ENCODE measurements at places on chromosomes 12 and 14. TPM values are rescaled to one million over a fixed set of nuclear protein-coding genes. Genes with fewer than 3 reads are reported as not detected.

GRCh38 chr12:79560225-79560889 lies 130.4 kb downstream of the PAWR start:
- H3K36me3 ChIP-seq, result peaks cover 28% of the 10 kb centered on the region
- DNase-seq, result no peak
- no peak overlapping the region for H3K27ac ChIP-seq
- peaks cover 45% of the 10 kb centered on the region for H3K4me1 ChIP-seq

- DNase-seq, result no peak
- peaks cover 3% of the 10 kb centered on the region for H3K27me3 ChIP-seq
- H3K4me3 ChIP-seq, result no peak overlapping the region
- H3K27ac ChIP-seq, result no peak overlapping the region
These were observed 178.0 kb downstream of the GRIP1 start for GRCh38 chr12:66500841-66501240.

DNA sequence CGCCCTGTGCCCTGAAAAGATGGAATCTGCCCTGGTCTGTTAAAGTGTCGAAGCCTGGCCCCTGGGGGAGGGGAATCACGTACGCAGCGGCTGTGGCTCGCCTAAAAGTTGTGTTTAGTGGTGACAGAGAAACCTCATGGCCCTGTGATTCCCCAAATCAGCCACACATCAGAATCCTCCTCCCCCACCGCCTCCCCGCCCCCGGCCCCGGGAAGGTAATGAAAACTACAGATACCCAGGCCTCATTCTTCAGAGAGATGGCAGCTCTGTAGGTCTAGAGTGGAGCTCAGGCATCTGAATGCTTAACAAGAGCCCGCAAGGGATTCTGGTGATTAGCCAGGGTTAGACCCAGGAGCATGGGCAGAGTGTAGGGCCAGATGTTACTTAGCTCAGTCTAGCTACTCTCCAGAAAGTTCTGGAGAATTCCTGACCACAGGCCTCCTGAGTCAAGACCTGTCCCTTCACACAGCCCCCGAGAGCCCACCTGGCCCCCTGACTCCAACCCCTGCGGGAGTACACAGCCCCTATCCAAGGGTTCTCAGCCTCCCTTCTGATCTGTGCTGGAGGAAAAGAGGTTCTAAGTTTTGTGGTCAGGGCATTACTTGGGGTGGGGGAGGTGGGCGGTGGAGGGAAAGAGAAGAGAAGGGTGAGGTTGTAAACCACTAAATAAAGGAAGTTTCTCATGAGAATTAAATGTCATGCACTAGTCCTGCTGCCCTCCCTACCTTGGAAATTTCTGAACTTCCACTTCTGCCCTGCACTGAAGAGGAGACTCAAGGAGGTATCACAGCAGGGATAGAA lies 114.8 kb downstream of the PLXNC1 start:
- H3K36me3 ChIP-seq, result no peaks in the 10 kb centered on the region
- peaks cover 1% of the 10 kb centered on the region for H3K27me3 ChIP-seq
- peak overlapping the region; percentile 93 for H3K4me3 ChIP-seq

- no peak within 1 kb of the TSS for H3K27ac ChIP-seq
- no peak for DNase-seq
- H3K4me1 ChIP-seq, result peaks cover 41% of the 10 kb centered on the region
These were observed at the start of gene CCND2 for GRCh38 chr12:4273652-4274395. CCND2 (plus strand) TSS chr12:4273762; CDS start chr12:4274041, 279 bp downstream.

DNA sequence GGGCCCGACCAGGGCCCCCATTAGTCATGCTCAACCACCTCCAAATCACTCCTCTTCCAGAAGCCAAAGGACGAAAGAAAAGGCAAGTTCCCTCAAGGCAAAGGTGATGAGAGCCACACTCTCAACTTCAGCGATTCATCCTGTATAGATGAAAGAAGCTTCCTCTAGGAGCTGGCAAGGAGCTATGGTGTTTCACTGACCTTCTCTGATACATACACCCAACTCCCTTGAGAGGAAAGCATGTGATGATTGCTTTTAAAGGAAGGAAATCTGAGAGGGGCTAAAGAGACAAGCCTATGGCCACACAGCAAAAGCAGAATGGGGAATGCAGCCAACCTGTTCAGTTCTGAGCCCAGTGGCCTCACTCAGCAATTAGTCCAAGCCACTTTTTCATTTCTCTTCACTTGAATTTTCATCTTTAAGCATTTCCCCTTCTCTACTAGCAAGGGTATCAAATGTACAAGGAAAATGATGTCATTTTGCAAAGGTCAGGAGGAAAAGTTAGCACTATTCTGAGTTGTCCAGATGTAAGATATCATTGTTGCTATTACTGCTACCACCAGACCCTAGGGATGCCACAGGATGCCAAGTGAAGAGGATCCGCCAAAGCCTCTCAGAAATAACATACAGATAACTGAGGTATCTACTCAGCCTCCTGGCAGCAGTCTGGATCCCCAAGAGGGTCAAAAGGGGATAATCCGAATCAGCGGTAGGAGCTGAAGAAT lies 82.5 kb downstream of the MAP3K9 start:
- no peak overlapping the region for H3K27ac ChIP-seq
- H3K27me3 ChIP-seq, result peaks cover 9% of the 10 kb centered on the region
- H3K36me3 ChIP-seq, result peaks cover 4% of the 10 kb centered on the region
- no peak overlapping the region for H3K4me3 ChIP-seq
- no peaks in the 10 kb centered on the region for H3K4me1 ChIP-seq
- DNase-seq, result no peak

- H3K27ac ChIP-seq, result peak overlapping the region; percentile 2
- no peak overlapping the region for H3K4me3 ChIP-seq
- H3K4me1 ChIP-seq, result peaks cover 38% of the 10 kb centered on the region
- no peaks in the 10 kb centered on the region for H3K27me3 ChIP-seq
These were observed 23.0 kb downstream of the RASSF3 start for GRCh38 chr12:64633011-64633939.

Gene PIWIL1
- total RNA-seq, result not detected

Measured in HFFc6 (cell line).